ENCODE measurements at places on chromosomes 2 and 18.

- no peak for DNase-seq
These were observed 374.8 kb downstream of the SLC4A3 start for GRCh38 chr2:220002251-220002650.

GRCh38 chr2:85989288-85989865, 100.6 kb upstream of the ST3GAL5 start:
- DNase-seq: no peak

DNA sequence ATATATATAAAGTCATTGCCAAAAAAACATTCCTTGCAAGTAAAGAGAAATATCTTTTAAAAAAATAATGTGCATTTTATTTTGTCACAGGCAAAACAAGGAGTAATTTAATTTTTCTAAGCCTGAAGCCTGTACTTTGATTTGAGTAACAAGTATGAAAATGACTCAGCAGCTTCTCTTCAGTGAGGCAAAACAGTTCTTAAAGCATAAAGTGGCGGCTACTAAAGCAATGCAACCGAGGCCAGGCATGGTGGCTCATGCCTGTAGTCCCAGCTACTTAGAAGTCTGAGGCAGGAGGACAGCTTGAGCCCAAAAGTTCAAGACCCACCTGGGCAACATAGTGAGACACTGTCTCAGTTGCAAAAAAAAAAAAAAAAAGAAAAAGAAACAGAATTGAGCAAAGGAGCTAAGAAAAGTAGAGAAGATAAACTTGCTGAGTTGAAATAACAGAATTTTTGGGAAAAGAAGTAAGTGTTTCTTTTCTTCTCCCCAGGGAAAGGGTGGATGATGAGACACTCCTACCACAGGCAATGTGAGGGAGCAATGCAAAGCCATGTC, 29.6 kb downstream of the DOK1 start:
- DNase-seq: no peak

GRCh38 chr2:221539246-221539645, 32.9 kb downstream of the EPHA4 start:
- no peak for DNase-seq

GRCh38 chr2:43207553-43208300, 18.7 kb downstream of the ZFP36L2 start:
- DNase-seq: no peak

DNA sequence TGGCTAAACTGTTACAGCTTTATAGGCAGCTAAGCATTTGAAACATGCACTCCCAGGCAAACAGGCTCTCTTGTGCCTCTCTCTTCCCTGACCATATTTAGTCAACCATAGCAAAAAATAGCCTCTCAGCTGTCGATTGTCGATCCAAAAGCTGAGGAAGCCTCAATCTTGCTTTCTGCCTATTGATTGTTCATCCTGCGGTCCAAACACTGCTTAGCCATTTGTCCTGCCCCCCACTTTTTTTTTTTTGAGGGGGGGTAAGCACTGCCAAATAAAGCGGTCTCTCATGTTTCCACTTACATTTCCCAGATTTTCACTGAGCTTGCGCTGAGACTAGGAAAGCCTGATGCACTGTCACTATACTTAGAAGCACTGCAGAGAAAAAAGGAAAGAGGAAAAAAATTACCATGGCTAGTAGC, 90.8 kb downstream of the MIB1 start:
- DNase-seq: no peak

- no peak for DNase-seq
These were observed 760.4 kb downstream of the TSN start for GRCh38 chr2:122515731-122516290.

- DNase-seq: no peak
These were observed 62.1 kb upstream of the HDAC4 start for GRCh38 chr2:239462671-239463506.

- no peak for DNase-seq
These were observed 36.5 kb upstream of the GLS start for GRCh38 chr2:190843890-190844699.

- DNase-seq: no peak
These were observed 538.0 kb downstream of the SLC4A3 start for GRCh38 chr2:220165401-220165800.

- DNase-seq: peak; percentile 41
These were observed 15.0 kb downstream of the MGAT4A start for GRCh38 chr2:98715812-98716451.

All from CD8-positive, alpha-beta T cell (primary cell).